ENCODE measurements at places on chromosomes 1 and 21.

- no peak for DNase-seq
These were observed 2.7 kb downstream of the LRRC71 start for GRCh38 chr1:156922986-156923669.

GRCh38 chr1:25804244-25804963 is 4.4 kb downstream of the SELENON start:
- no peak for DNase-seq

GRCh38 chr1:6244401-6245049 is 546 bp downstream of the HES3 start:
- no peak for DNase-seq

DNA sequence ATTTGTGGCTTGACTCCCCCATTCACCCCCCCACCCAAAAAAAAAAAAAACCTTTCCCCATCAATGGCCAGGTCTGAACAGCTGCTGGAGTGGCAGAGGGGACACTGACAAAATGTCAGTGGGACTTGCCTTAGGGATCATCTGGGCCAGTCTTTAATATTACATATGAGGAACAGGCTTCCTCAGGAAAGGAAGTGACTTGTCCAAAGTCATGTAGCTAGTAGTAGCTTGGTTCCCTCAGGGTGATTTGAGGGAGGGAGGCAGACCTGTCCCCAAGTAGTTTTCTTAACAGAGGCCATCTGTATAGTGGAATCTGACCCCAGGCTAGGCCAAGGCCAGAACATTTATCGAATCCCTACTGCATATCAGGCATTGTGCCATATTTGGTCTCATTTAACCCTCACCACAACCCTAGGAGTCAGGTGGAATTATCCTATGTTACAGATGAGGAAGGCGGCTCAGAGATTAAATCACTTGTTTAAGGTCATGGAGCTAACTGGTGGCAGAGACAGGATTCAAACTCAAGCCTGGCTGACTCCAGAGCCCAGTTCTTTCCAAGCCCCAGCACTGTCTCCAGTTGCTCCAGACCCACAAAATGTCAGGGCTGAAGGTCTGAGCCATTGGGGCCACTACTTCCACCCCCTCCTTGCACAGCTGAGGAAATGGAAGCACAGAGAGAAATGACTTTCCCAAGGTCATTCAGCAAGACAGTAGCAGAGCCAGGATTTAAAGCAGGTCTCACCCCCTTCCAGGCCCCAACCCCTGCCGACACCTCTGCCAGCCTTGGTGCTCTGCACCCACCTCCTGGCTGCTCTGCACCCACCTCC is 10.4 kb downstream of the ZBTB7B start:
- DNase-seq = no peak

DNA sequence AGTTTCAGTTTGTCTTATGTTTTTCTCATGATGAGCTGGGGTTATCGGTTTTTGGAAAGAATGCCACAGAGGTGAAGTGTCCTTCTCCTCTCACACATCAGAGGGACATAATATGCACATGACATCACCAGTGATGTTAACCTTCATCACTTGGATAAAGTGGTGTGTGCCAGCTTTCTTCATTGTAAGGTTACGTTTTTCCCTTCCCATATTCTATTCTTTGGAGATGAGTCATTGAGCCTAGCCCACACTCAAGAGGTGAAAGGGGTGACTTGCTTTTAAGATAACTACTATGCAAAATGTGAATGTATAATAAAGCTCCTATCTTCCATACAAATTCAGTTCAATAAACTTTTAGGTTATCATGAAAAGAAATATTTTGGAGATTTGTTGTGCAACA is 36.7 kb upstream of the MAGI3 start:
- DNase-seq = no peak

DNA sequence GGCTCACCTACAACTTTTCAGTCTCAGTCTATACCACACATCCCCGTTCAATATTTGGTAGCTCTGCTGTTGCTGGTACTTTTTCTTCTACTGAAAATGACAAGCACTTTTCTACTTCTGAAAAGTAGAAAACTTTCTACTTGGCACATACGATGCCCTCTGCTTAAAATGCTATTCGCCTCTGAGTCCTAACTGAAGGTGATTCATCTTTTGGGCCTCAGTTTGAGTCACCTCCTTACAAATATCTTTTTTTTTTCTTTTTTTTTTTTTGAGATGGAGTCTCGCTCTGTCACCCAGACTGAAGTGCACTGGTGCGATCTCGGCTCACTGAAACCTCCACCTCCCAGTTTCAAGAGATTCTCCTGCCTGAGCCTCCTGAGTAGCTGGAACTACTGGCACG is 136.0 kb upstream of the CYYR1 start:
- no peak for DNase-seq

- no peak for DNase-seq
These were observed 8.6 kb downstream of the AIM2 start for GRCh38 chr1:159067699-159068621.

GRCh38 chr1:63813829-63814277 is 40.0 kb downstream of the ROR1 start:
- DNase-seq = no peak

DNA sequence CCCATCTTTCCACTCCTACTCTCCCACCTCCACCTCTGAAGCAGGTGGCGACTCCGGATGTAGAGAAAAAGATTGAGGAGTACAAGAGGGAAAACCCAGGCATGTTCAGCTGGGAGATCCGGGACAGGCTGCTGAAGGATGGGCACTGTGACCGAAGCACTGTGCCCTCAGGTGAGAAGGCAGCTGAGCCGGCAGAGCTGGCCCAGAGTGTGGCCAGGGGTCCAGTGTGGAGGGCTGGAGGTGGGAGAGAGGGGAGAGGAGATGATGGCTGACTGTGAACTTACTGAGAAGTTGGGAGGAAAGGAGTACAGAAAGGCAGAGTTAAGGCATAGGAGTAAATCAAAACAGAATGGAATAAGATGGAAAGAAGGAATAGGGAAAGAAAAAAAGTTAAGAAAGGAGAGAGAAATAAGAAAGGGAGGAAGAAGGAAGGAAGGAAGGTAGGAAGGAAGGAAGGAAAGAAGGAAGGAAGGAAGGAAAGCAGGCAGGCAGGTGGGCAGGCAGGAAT is 4.5 kb downstream of the PAX7 start:
- DNase-seq = no peak

GRCh38 chr1:69121723-69122122 is 446.0 kb upstream of the LRRC7 start:
- DNase-seq = no peak

GRCh38 chr1:25641931-25642573 is 25.5 kb downstream of the MAN1C1 start:
- DNase-seq = no peak

DNA sequence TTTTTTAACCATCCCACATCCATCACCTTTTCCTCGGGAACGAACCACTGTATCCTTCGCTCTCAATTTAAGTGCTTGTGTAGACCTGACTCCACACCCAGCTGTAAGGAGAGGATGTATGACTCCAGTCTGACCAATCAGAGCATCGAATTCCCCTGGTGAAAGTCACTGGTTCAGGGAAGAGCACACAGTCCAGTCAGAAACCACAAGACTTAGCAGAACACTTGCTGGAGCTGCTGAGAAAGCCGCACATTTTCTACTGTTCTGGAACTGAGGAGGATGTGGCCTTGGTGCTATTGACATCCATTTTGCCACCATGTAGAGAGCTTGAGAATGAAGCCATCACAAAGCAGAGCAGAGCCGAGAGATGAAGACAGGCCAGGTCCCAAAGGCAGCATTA is 59.9 kb upstream of the CNN3 start:
- no peak for DNase-seq

DNA sequence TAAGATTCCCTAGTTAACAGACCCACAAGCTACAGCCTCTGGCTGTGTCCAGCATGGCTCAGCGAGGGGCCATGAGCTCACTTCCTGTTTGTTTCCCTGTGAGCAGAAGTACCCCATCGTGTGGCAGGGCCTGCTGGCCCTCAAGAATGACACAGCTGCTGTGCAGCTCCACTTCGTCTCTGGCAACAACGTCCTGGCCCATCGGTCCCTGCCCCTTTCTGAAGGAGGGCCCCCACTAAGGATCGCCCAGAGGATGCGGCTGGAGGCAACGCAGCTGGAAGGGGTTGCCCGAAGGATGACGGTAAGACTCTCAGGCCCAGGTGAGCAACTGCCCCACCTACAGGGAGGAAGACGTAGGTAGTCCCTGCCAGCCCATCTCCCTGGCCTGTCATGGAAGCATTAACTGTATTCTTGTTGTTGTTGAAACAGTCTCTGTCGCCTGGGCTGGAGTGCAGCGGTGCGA is 38.2 kb downstream of the ZBTB17 start:
- no peak for DNase-seq

DNA sequence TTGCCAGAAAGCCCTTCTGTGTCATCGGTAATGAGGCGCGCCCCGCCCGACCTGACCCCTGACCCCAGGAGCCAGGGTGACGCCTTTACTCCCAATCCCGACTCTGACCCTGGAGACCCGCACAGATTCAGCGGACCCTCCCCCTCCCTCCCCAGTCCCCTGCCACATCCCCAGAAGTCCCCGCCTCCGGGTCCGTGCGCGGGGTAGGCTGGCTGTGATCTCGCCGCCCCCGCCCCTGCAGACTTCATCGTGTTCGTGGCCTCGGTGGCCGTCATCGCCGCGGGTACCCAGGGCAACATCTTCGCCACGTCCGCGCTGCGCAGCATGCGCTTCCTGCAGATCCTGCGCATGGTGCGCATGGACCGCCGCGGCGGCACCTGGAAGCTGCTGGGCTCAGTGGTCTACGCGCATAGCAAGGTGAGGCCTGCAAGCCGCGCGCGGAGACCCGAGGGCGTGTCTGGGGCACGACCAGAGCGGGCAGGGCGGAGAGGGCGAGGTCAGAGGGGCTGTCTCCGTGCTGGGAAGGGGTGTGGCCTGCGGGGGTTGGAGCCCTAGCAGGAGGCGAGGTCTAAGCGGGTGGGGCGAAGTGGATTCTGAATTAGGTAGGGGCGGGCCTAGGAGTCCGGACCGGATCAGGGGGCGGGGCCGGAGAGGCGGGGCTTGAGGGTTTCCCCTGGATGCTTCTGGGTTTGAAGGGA is 34.8 kb downstream of the KCNQ4 start:
- DNase-seq = peak; percentile 8

DNA sequence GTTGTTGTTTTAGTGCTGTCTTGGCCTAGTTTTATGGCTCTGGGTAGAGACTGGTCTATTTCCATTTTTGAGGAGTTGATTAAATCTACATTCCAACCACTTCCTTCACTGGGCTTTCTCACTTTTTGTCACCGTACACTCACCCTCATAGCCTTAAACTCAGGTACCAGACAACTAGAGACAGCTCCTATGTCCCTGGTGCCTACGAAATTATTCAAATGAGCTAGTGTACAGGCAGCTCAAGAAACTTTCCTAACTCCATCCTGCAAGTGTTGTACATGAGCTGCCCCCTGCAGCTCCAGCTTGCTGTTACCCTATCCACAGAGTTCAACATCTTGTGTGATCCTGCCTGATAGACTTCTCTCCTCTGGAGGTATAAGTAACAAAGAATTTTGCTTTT is 704.8 kb upstream of the RGS18 start:
- no peak for DNase-seq

GRCh38 chr1:230232371-230232771 is 165.3 kb downstream of the GALNT2 start:
- DNase-seq = no peak

- DNase-seq = no peak
These were observed 123.9 kb downstream of the CYYR1 start for GRCh38 chr21:26449161-26449560.

GRCh38 chr1:154318386-154318785 is 2.5 kb upstream of the AQP10 start:
- no peak for DNase-seq

DNA sequence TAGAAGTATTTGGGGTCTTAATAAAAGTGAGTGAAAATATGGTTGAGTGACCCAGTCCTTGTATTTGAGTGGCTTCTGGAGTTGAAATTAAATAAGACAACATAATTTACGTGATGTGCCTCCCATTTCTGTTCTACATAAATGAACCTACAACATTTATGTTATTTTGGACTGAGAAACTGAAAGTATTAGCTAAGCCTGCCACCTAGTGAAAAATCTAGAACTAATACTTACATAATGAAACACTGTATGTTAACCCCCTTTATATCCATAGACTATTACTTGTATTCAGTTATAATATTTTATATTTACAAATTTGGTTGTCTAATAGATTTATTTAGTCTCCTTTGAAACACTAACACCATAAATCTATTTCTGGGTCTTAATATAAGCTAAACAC is 298.9 kb downstream of the KCNT2 start:
- DNase-seq = no peak

DNA sequence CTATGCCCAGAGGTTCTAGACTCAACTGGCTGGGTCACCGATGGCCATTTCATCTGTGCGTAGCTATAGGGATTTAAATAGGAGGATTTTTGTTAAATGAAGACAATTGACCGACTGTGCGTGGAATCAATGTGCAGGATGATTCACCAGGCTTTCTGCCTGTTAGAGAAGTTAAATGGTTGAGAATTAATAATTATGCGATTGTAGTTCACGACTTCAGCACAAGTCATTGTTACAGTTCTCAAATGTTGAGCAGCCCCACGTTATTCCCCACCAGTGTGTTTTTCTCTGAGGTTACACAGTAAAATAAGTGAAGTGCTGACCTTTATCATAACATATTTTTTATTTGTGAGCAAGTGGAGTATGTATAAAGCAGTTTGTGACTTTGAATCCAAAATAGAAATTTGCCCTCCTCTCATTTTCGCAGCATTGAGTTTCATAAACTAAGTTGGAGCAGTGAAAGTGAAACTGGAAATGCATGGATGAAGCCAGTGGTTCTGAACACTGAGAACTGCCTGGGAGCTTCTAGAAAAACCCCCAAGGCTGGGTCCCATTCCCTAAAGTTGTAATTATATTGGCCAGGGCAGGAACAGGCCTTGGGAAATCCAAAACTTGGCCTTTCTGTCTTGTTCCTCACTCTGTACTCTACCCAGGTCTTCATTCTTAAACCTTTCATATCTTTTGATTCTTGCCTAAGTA is 102.6 kb downstream of the GALNT2 start:
- DNase-seq = no peak

DNA sequence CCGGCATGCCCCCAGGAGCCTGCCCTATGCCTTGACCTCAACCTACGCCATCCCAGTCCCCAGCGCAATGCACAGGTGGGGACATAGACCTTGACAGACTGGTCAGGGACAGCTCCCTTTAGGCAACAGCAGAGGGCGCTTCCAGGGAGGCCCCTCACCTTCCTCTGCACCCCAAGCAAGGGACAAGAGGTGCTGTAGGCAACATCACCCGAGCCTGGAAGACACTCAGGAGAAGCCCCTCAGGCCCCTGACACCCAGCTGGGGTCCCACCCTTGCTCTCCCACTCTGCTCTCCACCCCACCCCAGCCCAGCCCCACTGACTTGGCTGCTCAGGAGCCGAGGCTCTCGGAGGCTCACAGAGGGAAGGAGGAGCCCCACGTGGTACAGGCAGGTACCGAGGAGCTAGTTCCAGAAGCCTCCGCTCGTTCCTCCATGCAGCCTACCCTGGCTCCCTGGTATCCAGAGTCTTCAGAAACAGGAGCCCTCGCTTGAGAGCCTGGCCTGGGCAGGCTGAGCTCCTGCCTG is 2.4 kb upstream of the WNT3A start:
- DNase-seq = no peak
